ENCODE measurements at places on chromosomes 13 and 19. TPM values are rescaled to one million over a fixed set of nuclear protein-coding genes. Genes with fewer than 3 reads are reported as not detected.

DNAAF3 gene
- total RNA-seq = 102 TPM

SGTA gene
- 93.9 TPM for total RNA-seq

ZNF382 gene
- 21.7 TPM for total RNA-seq

SOX21 gene
- total RNA-seq = 0.71 TPM
